ENCODE measurements at places on chromosomes 13 and 19. TPM values are rescaled to one million over a fixed set of nuclear protein-coding genes. Genes with fewer than 3 reads are reported as not detected.

The MIPEP gene
- 15.2 TPM for polyA plus RNA-seq

The ZSWIM9 gene
- 10.5 TPM for polyA plus RNA-seq

The SAE1 gene
- polyA plus RNA-seq = 30.7 TPM

The ZNF358 gene
- polyA plus RNA-seq = 38.1 TPM

The KLF12 gene
- 1.7 TPM for polyA plus RNA-seq

The PRMT1 gene
- polyA plus RNA-seq = 424 TPM

The ZNF563 gene
- polyA plus RNA-seq = 7.6 TPM

The MZF1 gene
- polyA plus RNA-seq = 12.5 TPM

The TMEM221 gene
- polyA plus RNA-seq = 0.04 TPM

The KLK15 gene
- not detected for polyA plus RNA-seq

The CYP4F11 gene
- polyA plus RNA-seq = 0.08 TPM

The NDUFA11 gene
- polyA plus RNA-seq = 438 TPM

The CCL25 gene
- polyA plus RNA-seq = not detected

The FCAR gene
- polyA plus RNA-seq = not detected

The ZIK1 gene
- polyA plus RNA-seq = 2.5 TPM

The PTH2 gene
- not detected for polyA plus RNA-seq

The ZNF578 gene
- polyA plus RNA-seq = 0.10 TPM

The DMPK gene
- polyA plus RNA-seq = 53.0 TPM

The TMPRSS9 gene
- polyA plus RNA-seq = not detected

The IGFL3 gene
- polyA plus RNA-seq = not detected

The KLF16 gene
- polyA plus RNA-seq = 3.1 TPM

The ZNF426 gene
- 3.4 TPM for polyA plus RNA-seq

The ZNF283 gene
- 1.0 TPM for polyA plus RNA-seq

The TMEM190 gene
- not detected for polyA plus RNA-seq

The OLFM2 gene
- 0.90 TPM for polyA plus RNA-seq

The ZNF491 gene
- polyA plus RNA-seq = 0.53 TPM

The LGI4 gene
- polyA plus RNA-seq = 9.5 TPM

The ALOX5AP gene
- polyA plus RNA-seq = 3.2 TPM

The ATP8A2 gene
- polyA plus RNA-seq = 0.04 TPM

The PPP1R37 gene
- 36.3 TPM for polyA plus RNA-seq

The ZNF91 gene
- polyA plus RNA-seq = 5.3 TPM

The PSG11 gene
- polyA plus RNA-seq = not detected

The KLK3 gene
- not detected for polyA plus RNA-seq

The ZNF888 gene
- polyA plus RNA-seq = 1.0 TPM

The LILRA1 gene
- 0.09 TPM for polyA plus RNA-seq

The CXCL17 gene
- 0.11 TPM for polyA plus RNA-seq

The CGB1 gene
- polyA plus RNA-seq = not detected

The KIR2DL4 gene
- polyA plus RNA-seq = not detected

The CLDND2 gene
- polyA plus RNA-seq = 0.30 TPM

The C19orf12 gene
- polyA plus RNA-seq = 142 TPM

The LHB gene
- polyA plus RNA-seq = 0.32 TPM

The ATP1A3 gene
- polyA plus RNA-seq = 0.12 TPM

The ADM5 gene
- 0.41 TPM for polyA plus RNA-seq

The N4BP2L1 gene
- 3.9 TPM for polyA plus RNA-seq

The DCLK1 gene
- 2.3 TPM for polyA plus RNA-seq

The CEACAM4 gene
- 0.03 TPM for polyA plus RNA-seq

The GRIN3B gene
- 0.01 TPM for polyA plus RNA-seq

The PTGER1 gene
- 0.10 TPM for polyA plus RNA-seq

The ZNF737 gene
- polyA plus RNA-seq = 0.96 TPM

The CYP4F2 gene
- not detected for polyA plus RNA-seq

The MAN2B1 gene
- 14.1 TPM for polyA plus RNA-seq

The CD177 gene
- polyA plus RNA-seq = not detected

The RASGRP4 gene
- polyA plus RNA-seq = 0.17 TPM

The SIGLEC10 gene
- 0.11 TPM for polyA plus RNA-seq

The WDR87 gene
- polyA plus RNA-seq = not detected

The RPL28 gene
- polyA plus RNA-seq = 786 TPM

The NLRP9 gene
- not detected for polyA plus RNA-seq

The CRX gene
- 0.01 TPM for polyA plus RNA-seq

The MCEMP1 gene
- polyA plus RNA-seq = not detected

All from psoas muscle (tissue), 8 donors.